Activated CD8-positive, alpha-beta T cell treated with anti-CD3 and anti-CD28 coated beads for 36 hours (primary cell): ENCODE measurements at places on chromosomes 1 and 21.

- no peak for DNase-seq
Measured at GRCh38 chr1:115746021-115746690, 22.4 kb downstream of the CASQ2 start.

DNA sequence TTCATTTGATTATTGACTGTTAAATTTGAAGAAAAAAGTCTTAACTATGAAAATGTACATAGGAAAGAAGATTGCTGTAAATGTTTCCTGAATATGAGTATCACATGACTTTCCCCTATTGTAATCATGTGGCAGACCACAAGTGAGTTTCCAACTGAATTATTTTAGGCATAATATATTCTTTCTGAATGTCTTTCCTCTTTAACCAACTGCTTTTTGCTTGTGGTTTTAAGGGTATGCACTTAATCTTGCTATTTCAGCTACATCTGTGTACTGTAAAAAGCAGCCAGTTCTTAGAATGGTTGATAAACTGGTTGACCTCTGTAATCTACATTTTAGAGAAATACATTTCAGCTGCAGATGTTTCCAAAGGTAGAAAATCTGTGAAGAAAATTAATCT, 400.7 kb downstream of the NEGR1 start:
- DNase-seq = no peak

- DNase-seq = no peak
Measured at GRCh38 chr1:44501047-44501890, 96.2 kb downstream of the RNF220 start.

DNA sequence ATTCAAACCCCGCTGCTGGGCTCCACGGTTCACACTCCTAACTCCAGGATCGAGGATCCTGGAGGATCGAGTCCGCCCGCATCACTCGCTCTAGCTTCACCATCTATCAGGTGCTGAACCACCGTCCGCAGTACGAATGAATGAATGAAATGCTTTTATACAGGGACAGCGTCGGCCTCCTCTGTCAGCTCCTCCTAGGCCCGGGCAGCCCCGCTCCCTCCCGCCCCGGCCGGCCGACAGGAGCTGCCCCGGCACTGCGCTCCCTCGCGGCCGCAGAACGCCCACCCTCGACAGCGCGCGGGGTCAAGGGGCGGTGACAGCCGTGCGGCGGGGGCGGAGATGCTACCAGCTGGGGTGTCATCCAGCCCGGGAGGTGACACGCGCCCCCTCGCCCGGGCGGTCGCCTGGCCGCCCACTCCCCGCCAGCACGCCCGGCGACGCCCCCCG, 520 bp downstream of the ZBTB17 start:
- peak; percentile 89 for DNase-seq

DNA sequence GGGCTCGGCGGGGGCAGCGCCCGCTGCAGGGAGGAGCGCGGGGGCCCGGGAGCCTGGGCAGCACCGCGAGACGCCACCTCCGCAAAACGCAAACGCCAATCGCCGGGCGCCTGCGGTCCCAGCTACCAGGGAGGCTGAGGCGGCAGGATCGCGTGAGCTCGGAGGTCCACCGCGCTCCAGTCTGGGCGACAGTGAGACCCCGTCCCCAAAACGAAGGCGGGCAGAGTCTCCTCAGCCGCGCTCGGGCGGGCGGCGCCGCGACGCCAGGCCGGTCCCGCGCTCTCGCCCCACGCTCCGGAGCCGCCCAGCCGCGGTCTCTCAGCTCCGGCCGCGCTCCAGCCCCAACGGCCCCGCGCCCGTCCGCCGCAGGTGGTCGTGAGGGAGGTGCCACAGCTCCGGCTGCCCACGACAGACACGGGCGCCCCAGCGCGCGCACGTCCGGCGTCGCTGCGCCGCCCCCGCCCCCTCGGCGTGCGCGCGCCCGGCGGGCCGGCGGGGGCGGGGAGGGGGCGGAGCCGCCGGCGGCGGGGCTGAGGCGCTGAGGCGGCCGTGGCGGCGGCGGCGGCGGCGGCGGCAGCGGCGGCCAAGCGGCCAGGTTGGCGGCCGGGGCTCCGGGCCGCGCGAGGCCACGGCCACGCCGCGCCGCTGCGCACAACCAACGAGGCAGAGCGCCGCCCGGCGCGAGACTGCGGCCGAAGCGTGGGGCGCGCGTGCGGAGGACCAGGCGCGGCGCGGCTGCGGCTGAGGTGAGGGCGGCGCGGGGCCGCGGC, at the start of gene ADARB1:
Gene ADARB1, plus strand, starts transcription at position 533 of the 770 bp plus-strand sequence. CDS start 97,077 bp downstream, outside the sequence.
- peak; percentile 56 for DNase-seq

DNA sequence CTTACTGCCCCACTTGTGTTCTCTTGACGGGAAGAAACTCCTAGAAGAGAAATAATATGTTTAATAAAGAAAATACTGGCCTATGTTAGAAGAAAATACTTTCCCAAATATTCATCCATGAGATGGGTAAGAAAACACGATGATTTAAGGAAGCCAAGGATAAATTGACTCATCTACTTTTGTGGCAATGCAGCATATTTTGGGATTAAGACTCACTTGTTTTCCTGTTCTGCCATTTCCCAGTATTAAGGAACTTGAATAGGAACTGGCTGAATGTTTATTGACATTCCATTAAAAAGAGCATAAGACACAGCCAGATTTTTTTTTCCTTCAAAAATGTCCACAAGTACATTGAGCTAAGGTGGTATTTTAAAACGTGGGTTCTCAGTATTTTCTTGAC, 10.9 kb upstream of the ADAMTS5 start:
- no peak for DNase-seq

- DNase-seq = no peak
Measured at GRCh38 chr1:57058652-57059501, 93.1 kb upstream of the C8B start.

DNA sequence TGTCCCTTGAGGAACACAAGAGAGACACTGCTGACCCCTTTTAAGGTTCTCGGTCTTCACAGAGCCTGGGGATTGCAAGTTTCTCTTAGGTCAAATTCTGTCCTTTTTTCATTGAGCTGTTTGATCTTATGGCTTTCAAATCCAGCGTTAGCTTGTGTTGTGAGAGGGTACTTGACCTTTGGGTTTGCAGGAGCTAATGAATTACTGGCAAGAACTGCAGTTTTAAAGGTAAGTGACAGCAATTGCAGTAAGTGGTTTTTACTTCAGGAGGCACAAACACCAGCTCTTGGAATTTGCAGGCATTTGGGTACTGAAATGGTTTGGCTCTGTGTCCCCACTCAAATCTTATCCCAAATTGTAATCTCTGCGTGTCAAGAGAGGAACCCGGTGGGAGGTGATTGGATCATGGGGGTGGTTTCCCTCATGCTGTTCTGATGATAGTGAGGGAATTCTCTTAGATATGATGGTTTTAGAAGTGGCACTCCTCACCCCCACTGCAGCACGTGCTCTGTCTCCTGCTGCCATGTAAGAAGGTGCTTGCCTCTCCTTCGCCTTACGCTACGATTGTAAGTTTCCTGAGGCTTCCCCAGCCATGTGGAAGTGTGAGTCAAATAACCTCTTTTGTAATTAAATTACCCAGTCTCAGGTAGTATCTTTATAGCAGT, 134.5 kb upstream of the LYPLAL1 start:
- DNase-seq = no peak

GRCh38 chr1:92399076-92399475, 87.6 kb downstream of the GFI1 start:
- DNase-seq = no peak

DNA sequence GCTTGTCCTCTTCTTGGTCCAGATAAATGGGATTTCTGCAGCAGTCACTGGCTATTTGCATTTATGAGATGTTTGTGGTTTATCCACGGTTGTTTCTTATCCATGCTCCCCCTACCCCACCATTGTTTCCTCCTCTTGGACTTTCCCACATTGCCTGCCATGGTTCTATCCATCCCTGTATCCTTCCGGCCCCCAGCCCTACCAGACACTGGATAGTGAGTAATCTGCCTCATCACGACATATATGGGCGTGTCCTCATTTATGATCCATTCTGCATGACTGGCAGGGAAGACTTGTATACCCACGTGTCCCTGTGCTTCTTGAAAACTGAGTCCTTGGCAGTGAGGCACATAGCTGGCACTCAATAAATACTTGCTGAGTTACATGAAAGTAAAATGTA, 40.1 kb downstream of the CACNA1S start:
- DNase-seq = no peak

GRCh38 chr21:34857874-34858273, 189.1 kb downstream of the CLIC6 start:
- no peak for DNase-seq

DNA sequence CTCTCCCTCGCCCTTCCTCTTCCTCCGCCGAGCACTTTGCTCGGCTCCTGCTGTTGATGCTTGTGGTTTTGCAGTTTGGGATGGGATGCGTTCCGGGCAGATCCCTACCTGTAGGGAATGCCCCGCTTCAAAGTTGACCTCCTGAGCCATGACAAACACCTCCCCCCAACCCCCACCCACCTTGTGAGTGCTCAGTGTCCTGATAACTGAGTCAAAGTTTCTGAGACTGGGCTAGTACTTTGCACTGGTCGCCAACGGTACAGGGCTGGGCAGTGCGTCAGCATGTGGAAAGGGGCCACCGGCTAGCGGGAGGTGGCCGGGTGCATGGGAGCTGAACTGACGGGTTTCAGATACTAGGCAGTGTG, 771 bp downstream of the RABGAP1L start:
- peak; percentile 62 for DNase-seq

DNA sequence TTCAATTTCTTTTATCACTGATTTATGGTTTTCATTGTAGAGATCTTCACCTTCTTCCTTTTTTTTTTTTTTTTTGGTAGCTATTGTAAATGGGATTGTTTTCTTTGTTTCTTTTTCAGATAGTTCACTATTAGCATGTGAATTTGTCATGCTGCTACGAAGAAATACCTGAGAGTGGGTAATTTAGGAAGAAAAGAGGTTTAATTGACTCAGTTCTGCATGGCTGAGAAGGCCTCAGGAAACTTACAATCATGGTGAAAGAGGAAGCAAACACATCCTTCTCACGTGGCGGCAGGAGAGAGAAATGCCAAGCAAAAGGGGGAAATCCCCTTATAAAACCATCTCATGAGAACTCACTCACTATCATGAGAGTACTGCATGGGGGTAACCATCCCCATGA, 66.4 kb downstream of the DAB1 start:
- DNase-seq = no peak

DNA sequence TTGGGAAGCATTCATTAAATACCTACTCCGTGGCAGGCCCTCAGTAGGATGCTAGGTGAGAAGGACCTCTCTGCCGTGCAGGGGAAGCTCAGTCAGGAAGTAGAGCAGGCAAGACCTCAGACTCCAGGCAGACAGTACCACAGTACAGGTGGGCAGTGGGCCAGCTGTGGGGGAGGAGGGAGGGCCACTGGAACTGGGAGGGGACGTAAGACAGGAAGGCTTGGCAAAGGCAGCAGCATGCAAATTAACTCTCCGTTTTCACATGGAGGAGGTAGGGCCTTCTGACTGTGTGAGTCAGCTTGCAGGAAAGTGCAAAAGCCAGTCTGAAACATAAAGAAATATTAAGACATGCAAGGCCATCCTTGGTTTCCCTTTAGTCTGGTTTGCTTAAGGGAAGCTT, 157.7 kb downstream of the TRIM33 start:
- peak; percentile 12 for DNase-seq

- no peak for DNase-seq
Measured at GRCh38 chr1:10075732-10076131, 43.0 kb downstream of the UBE4B start.

DNA sequence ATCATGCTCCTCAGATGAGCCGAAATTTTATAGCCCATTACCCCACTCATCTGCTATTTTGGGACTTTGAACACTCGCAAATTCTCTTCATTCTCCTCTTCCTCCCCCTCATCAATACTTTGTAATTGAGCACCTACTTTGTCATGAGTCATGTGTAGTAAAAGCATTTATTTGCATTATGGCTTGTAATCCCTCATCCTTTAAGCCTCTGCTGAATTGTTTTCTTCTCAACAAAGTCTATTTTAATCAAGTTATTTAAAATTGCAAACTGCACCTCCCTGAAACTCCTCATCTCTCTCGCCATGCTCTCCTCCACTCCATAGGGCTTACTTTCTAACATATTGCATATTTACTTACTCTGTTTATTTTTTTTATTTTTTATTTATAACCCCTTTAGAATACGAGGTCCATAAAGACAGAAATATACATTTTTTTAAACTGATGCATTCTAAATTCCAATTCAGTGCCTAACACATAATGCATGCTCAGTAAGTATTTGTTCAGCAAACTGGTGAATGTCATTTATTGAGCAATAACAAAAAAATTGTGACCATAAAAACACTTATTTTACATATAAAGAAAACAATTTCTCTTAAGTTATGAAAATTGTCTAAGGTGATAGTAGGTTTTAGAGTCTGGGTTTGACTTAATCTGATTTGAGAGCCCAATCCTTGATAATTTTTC, 161.7 kb downstream of the FASLG start:
- DNase-seq = no peak

DNA sequence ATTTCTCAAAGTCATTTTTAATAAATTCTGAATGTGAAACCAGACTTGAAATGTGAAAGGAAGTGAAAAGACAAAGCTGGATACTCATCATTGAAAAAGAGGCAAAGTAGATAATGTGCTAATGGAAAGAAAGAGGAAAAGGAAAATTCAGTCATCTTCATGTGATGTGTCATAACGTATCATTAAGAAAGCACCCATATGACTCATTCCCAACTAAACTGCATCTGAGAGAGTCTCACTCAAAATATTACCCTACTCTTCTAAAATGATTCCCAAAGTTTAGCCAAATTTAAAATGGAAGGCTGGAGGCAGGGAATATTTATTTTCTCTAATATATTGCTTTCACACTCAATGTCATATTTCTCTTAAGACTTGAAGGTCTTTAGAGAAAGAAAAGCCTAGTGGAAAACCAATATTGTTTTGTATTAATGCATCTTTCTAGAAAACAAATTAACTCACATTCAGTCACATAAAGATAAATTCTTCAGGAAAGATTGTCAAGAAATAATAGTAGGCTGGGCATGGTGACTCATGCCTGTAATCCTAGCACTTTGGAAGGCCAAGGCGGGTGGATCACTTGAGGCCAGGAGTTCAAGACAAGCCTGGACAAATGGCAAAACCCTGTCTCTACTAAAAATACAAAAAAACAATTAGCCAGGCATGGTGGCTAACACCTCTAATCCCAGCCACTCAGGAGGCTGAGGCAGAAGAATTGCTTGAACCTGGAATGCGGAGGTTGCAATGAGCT, 129.9 kb downstream of the SLC30A10 start:
- DNase-seq = no peak

- no peak for DNase-seq
Measured at GRCh38 chr1:21925334-21925940, 11.7 kb downstream of the HSPG2 start.

DNA sequence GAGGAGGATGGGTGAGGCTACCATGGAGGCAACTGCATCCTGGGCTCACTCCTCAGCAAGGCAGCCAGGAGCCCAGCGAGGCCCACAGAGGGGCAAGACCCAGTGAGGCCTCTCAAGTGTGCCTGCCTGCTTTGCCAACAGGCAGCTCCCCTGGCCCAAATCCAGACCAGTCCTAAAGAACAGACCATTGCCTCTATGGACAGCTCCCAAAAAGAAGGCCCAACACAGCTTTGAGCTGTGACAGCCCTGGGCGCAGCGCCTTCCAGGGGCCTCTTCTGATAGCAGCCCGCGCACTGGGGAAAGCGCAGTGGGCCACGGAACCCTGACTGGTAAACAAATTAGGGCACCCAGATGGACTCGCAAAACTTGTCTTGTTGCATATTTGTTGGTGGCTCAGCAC, 25.5 kb downstream of the C1orf198 start:
- no peak for DNase-seq

- peak; percentile 18 for DNase-seq
Measured at GRCh38 chr1:26281971-26282370, 2.1 kb downstream of the SH3BGRL3 start.
